ENCODE measurements at places on chromosomes 5 and 9.

- DNase-seq, result no peak
These were observed 22.0 kb upstream of the MAPK9 start for GRCh38 chr5:180313677-180314505.

- DNase-seq, result no peak
These were observed 12.0 kb downstream of the FOXD1 start for GRCh38 chr5:73436535-73437100.

- DNase-seq, result no peak
These were observed 78.3 kb upstream of the POU5F2 start for GRCh38 chr5:93819668-93820067.

GRCh38 chr5:111887706-111888105, 130.7 kb upstream of the NREP start:
- no peak for DNase-seq

GRCh38 chr5:107769519-107769918, 98.8 kb upstream of the EFNA5 start:
- DNase-seq, result no peak

DNA sequence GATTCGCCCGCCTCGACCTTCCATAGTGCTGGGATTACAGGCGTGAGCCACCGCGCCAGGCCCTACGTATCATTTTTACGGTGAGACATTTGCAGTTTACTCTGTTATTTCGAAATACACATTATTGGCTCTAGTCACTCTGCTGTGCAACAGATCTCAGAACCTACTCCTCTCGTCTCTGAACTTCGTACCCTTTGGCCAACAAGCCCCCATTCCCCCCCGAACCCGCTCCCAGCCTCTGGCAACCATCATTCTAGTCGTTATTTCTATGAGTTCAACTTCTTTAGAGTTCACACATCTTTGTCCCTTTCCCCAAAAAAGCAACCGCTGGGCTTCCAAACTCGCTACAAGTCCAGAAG, 735 bp downstream of the PTGR1 start:
- DNase-seq, result peak; percentile 20

DNA sequence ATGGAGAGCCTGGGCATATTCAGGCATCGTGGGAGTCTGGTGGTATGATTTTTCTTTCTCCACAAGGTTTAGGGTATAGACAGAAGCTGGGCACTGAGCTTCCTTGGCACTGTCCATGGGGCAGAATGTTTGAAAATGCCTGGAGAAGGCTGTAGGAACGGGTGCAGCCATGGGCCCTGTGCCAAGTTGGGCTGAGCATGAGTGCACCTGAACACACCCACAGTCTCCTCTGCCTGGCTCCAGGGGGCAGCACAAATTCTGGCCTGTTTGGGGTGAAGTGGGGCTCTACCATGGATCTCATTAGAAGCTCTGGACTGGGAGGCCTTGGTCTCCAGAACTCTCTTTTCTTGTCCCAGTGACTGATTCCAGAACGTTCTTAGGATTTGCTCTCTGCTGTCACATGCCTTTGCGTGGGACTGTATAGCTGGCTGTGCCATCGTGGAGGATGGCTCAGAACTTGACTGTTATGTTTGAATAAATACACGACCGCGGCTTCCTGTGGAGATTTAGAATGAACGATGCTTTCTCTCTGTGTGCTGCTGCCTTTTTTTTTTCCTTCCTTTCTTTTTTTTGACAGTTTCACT, 229.8 kb downstream of the FANCC start:
- DNase-seq, result no peak

- DNase-seq, result no peak
These were observed 30.7 kb upstream of the COL15A1 start for GRCh38 chr9:98913044-98913443.

DNA sequence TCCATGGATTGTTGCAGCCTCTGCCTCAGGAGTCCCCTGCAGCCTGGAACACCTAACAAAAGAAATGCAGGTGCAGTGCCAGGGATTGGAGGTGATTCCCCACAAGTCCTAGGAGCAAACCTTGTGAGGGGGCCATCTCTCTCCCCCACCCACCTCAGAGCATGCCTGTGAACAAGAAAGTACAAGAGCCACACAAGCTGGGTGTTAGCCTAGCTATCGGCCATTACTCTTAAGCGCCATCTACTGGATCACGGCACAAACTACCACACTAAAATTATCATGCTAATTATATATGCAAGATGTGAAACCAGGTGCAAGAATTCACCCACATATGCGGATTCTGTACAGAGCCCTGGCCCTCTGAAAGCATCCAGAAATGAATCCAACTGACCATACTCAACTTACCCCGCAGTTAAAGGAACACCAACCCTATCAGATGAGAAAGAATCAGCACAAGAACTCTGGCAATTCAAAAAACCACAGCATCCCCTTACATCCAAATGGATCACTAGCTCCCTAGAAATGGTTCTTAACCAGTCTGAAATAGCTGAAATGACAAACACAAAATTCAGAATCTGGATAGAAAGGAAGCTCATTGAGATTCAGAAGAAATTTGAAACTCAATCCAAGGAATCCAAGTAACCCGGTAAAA, 16.5 kb upstream of the PRSS3 start:
- DNase-seq, result no peak

- peak; percentile 87 for DNase-seq
These were observed 206.9 kb downstream of the CRB2 start for GRCh38 chr9:123562844-123563346.

GRCh38 chr5:181044662-181045305, 4.7 kb downstream of the BTNL9 start:
- DNase-seq, result no peak

GRCh38 chr5:10632110-10632761, 68.4 kb downstream of the ANKRD33B start:
- DNase-seq, result no peak

GRCh38 chr5:134784946-134785620, 26.5 kb downstream of the DDX46 start:
- DNase-seq, result peak; percentile 37

GRCh38 chr5:85910335-85910734, 707.4 kb upstream of the COX7C start:
- no peak for DNase-seq

GRCh38 chr5:83516377-83516776, 44.8 kb downstream of the VCAN start:
- no peak for DNase-seq

GRCh38 chr9:134381671-134382516, 55.6 kb downstream of the RXRA start:
- DNase-seq, result no peak

Measured in GM04504 (cell line).